ENCODE measurements at places on chromosomes 11 and 22.
A peak's percentile ranks its signal among the peaks of the same experiment; 100 is the strongest.

DNA sequence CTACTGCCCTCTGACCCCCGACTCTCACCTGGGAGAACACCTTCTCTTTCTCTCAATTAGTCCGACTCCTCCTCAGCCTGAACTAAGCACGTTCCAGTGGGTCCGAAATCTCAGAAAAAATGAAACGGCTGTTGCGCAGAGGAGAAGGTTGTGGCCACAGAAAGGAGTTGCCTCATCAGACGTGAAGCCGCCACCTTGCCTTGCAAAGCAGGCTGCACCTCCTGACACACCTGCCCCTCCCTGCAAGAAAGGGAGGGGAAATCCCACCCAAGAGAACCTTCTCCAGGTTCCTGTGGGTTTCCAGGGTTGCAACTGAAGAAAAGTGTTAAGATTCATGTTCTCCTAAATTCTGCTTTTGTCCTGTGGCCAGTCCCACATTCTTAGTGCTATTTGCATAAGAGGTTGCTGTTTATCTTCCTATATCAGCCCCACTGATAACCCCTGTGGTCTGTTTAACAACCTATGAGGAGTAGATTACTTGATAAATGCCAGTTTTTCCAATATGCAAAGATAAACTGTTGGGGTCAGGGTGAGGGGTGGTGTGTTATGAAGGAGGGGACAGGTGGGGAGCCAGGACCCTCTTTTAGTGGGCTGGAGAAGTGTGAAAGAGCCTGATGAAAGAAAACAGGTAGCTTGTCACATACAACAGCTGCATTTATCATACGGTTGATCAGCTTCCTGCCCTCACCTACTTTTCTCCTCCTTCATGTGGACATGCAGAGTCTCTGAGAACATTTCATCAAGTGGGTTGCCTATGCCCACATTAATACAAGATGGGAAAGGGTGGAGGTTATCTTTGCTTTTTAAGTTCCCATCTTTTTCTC is 18.2 kb downstream of the ZBTB16 start:
- no peak for DNase-seq

DNA sequence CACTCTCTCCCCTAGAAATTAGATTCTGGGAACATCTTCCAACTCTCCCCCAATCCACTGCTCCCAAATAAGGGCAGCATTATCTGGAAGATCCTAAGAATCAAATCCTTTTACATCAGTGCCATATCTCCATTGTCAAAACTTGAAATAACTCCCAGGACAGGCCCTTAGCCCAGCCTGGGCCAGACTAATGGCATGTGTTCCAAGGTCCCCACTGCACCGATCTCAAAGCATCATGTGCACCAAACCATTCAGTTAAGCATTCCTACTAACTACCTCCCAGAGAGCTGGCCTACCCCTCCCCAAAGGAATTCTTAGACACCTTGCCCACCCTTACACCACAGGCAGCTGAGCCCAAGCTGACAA is 44.2 kb upstream of the POU2AF1 start:
- DNase-seq: no peak

DNA sequence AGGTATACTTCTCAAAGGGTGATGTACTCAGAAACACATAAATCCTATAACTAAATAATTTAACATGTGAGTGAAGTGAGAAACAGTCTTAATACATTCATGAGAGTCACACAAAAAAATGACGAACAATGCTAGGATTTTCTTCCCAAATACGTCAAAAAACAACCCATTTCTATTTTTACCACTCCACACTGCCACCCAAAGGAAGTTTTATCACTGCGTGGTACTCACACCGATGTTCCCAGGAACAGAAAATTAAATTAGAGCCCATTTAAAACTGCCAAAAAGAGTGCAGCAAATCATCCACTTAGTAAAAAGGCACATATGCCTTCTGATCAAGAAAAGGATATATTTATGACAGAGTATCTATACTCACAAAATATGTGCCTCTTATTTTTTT is 710.9 kb upstream of the FAT3 start:
- peak; percentile 16 for DNase-seq

GRCh38 chr22:26632422-26633155 is 10.8 kb downstream of the CRYBA4 start:
- DNase-seq: no peak

- no peak for DNase-seq
Measured at GRCh38 chr11:14938936-14939335, 33.2 kb downstream of the CALCA start.

DNA sequence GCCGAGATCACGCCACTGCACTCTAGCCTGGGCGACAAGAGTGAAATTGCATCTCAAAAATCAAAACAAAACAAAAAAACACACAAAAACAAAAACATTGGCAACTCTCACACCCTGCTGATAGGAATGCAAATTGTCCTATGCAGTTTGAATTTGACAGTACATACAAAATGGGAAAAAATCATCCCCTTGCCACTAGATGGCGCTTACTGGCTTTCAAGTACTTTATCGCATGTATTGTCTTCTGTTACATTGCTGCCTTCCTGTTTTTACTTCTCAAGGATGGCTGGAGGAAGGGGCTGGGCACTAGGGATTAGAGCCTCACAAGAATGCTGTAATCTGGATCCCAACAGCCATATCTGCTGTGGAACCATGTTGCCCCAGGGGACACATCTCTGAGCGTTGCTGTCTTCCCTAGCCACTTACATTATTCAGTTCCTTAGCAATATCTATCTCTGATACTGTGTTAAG is 59.4 kb upstream of the A4GALT start:
- peak; percentile 91 for DNase-seq

DNA sequence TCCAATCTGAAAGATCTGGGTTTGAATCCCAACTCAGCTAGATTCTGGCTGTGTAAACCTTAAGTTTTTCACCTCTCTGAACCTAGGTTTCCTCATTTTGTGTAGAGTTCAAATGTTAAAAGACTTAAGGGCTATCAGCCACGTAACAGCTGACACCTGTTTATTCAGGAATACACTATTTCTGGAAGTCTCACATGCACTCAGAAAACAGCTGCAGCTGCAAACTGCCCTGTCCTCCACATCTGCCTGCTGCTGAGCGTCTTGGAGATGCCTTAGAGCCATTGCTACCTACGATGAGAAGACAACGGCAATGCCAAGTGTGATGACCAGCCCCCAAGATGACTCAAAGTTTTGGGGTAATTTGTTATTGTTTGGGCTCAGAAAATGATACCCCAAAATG is 6.7 kb upstream of the TRIM44 start:
- no peak for DNase-seq

DNA sequence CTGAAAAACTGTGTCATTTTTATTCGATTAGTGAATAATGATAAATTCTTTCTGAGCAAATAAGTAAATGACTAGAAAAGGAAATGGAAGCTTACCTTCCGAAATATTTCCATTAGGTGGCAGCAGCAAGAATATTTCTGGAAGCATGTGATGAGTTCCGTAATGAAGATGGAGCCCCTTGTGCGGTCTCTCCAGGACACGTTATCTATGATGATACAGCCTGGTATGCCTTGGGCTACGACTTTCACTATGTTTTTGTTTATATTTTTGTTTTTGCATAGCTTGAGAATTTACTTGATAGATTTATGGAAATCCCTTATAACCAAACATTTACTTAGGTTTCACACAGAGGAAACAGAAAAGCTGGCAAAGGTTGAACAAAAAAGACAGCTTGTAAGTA is 25.7 kb downstream of the CASP5 start:
- DNase-seq: no peak

- no peak for DNase-seq
Measured at GRCh38 chr11:130729678-130730300, 186.5 kb downstream of the SNX19 start.

GRCh38 chr11:27722117-27722952 is 22.1 kb upstream of the BDNF start:
- DNase-seq: peak; percentile 55

- DNase-seq: no peak
Measured at GRCh38 chr11:65849366-65849765, 8.6 kb downstream of the CFL1 start.

DNA sequence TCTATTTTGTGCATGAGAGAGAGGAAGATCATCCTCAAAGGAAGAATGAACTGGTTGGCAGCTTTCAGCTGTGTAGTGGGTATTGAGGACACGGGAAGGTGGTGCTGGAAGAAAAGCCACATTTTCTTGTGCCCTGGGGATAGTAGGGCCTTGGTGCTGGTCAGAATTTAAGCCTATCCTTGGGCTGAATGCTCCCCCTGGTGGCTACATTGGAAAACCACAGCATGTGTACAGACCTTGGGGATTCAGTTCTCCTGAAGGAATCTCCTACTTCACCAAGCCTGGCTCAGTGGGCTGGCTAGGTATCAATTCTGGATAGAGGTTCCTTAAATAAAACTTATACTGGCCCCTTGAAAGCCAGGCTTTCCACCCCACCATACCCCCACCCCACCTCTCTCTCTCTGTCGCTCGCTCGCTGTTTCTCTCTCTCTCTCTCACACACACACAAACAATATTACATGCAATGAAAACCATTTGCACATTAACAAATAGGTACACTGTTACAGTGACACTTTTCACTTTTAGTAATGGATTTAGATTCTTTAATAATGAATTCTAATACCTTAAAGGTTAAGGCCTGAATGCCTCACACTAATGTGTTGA is 2.8 kb upstream of the OR51M1 start:
- peak; percentile 64 for DNase-seq

GRCh38 chr11:33044285-33044756 is 4.9 kb downstream of the TCP11L1 start:
- DNase-seq: peak; percentile 68

- DNase-seq: no peak
Measured at GRCh38 chr11:134044514-134045284, 24.2 kb upstream of the JAM3 start.

- peak; percentile 89 for DNase-seq
Measured at GRCh38 chr11:130817330-130817944, 98.8 kb downstream of the SNX19 start.

- DNase-seq: peak; percentile 90
Measured at GRCh38 chr11:42234451-42234951, 775.0 kb upstream of the LRRC4C start.

- DNase-seq: no peak
Measured at GRCh38 chr11:12295943-12296342, 81.4 kb upstream of the PARVA start.

DNA sequence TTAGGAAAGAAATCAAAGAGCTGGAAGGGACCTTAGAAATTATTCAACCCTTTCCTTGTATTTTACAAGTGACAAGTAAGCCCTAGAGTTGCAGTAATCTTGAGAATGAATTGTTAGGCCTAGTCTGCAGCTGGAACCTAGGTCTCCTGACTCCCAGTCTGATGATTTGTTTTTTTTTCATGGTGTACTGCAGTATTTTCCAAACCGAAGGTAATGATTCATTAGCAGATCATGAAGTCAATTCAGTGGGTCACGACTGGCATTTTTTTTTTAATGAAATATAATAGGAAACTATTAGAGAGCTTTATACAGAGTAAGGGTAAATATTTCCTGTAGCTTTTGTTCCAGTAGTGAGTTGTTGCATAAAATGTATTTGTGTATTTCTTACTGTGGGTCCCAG is 42.8 kb downstream of the EXT2 start:
- DNase-seq: no peak

GRCh38 chr11:121636081-121636799 is 183.5 kb upstream of the SORL1-AS1 start:
- no peak for DNase-seq

- no peak for DNase-seq
Measured at GRCh38 chr11:38156495-38157146, 1558.6 kb upstream of the RAG2 start.

- peak; percentile 82 for DNase-seq
Measured at GRCh38 chr22:40588726-40589125, 47.8 kb downstream of the MRTFA start.

DNA sequence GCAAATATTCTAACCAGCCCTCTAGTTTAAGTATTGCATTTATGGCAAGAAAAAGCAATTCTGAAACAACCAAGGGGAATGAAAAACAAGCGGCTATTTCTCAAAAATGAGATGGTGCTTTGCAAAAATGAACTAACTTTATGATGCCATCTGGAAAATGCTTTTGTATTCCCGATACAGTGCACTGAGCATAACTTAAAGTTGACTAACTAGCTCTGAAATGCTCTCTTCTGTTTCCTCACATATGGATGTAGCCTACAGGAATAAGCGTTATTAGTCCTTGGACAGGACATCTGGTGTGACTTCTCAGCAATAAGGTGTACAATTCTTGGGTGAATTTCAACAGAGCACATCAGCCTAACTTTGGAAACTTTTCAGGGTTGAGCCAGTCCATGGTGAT is 228.2 kb upstream of the DDI1 start:
- DNase-seq: peak; percentile 52

DNA sequence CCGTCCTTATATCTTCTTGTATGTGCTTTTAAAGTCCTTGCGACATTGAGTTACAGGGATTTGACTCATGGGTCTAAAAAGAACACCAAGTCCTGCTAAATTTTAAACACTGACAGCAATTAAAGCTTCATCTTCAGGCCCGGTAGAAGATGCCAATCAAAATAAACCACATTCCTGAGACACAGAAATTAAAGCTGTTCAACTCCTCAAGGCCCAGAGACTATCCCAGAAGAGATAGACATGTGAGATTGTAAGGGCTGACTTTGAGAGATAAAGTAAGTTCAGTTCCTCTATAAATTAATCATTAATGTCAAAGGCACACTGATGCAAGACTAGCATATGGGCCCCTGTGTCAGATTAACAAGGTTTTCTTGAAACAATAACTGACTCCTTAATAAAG is 49.8 kb downstream of the OSBPL5 start:
- DNase-seq: no peak

DNA sequence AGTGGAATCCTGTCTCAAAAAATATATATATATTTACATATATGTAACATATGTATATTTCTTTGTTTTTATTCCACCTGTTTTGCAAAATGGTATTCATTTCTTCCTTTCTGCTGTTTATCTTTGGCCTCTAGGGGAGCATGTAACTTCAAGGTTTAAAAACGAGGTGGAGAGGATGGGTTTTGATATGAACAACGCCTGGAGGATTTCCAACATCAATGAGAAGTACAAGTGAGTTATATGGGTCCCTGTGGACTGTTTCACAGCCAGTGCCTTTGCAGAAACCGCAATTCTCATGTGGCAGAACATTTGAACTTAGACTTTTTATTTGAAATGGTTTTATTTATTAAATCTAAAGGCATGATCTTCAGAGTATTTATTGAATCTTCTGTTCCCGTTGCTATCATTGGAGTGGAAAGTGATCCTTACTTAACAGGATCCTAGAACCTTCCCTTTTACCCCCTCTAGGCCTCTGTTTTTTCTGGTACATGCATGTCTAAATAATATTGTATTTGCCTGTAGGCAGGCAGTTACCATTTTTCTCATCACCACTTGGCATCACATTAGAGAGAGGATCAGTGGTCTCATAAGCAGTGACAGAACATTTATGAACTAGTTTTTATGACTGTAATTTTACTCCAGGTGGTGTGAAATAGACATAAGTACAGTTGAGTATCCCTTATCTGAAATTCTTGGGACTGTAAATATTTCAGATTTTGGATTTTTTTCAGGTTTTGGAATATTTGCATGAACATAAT is 81.5 kb upstream of the HORMAD2 start:
- DNase-seq: peak; percentile 33

GRCh38 chr11:14636119-14636518 is 7.5 kb upstream of the PDE3B start:
- no peak for DNase-seq

- DNase-seq: no peak
Measured at GRCh38 chr11:86666193-86666592, 6.2 kb downstream of the ME3 start.
